ENCODE measurements at places on chromosomes 3 and 15.

DNA sequence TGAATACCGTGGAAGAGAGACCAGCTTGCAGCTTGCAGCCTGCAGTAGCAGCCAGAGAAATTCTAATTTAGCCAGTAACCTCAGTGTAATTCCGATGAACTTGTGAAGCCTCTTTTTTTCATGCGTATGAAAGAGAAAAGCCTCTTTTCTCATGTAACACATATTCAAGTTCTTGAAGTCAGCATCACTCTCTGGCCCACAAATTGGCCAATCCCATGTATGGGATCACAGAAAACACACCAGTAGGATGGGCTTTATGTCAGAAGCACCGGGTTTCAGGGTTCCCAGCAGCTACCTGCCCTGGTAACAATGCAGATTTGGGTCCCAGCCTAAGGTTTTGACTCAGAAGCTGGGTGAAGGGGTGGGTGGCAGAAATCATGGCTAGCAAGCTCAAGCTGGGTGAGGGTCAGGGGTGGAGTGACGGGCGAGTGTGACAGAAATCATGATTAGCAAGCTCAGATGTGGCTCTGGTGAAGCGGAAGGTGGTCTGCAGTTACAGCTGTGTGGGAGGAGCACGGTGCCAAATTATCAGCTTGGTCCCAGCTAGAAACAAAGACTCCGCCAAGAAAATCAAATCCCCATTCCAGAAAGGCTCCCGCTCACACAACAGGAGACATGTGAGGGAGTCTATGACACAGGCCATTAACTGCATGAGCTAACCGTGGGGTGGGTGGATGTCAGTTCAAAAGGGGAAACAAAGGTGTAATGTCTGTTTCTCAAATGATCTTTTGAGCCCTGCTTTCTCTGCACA, 86.6 kb downstream of the SNRK start:
- DNase-seq = no peak

- DNase-seq = peak; percentile 46
These were observed 16.2 kb downstream of the SLC6A6 start for GRCh38 chr3:14418296-14419250.

GRCh38 chr3:100761211-100761942, 52.1 kb downstream of the TFG start:
- DNase-seq = no peak

DNA sequence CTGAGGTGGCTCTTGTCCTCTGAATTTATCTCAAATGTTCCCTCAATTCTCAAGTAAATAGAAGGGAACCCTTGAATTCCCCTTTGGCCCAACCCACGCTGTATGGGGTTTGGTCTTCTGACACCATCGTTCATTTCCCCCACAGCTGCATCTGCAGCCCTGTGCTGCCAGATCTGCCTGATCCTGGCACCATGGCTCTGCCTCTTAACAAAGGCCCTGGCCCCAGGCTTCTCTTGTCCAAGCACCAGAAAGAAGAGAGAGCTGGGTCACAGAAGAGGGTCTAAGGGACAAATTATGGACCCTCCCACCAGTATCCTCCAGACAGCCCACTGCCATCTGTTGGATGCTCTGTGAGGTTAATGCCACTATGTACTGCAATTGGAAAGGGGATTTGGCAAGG, 1.8 kb downstream of the MAP1A start:
- no peak for DNase-seq

GRCh38 chr15:100253640-100254039, 88.1 kb downstream of the ADAMTS17 start:
- DNase-seq = no peak

GRCh38 chr3:14826069-14826468, 7.3 kb downstream of the FGD5 start:
- DNase-seq = no peak

DNA sequence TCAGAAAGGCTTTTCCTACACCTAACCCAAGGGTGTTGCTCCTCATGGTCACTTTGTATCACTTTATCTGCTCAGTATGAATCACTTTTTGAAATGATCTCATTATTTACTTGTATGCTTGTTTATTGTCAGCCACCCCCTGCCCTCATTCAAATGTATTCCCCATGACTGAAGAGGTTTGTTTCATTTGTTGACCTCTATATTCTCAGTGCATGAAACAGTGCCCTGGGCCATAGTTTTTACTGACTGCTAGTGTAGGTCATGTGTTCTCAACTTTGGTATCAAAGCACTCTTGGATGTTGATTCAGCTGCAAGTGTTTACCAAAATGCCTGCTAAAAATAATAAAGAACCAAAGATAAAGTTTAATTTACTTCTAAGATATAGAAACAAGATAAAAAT, 381.7 kb upstream of the ARPP21 start:
- no peak for DNase-seq

DNA sequence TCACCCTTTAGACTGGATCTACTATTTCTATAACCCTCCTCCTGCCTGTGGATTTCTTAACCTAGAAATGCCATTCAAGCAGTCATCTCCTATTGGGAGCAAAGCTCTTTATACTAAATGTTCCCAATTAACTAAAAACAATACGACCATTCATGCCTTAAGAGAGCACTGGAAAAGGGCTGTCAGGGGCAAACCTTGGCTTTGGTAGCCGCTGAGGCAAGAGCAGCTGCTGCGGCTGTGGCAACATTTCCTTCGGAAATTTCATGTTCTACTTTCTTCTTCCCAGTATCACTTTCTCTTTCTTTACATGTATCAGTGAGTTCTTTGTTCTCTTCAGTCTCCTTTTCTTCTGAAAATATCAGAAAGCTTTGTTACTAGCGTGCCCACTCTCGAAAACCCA, 56.3 kb upstream of the CSPG5 start:
- no peak for DNase-seq

DNA sequence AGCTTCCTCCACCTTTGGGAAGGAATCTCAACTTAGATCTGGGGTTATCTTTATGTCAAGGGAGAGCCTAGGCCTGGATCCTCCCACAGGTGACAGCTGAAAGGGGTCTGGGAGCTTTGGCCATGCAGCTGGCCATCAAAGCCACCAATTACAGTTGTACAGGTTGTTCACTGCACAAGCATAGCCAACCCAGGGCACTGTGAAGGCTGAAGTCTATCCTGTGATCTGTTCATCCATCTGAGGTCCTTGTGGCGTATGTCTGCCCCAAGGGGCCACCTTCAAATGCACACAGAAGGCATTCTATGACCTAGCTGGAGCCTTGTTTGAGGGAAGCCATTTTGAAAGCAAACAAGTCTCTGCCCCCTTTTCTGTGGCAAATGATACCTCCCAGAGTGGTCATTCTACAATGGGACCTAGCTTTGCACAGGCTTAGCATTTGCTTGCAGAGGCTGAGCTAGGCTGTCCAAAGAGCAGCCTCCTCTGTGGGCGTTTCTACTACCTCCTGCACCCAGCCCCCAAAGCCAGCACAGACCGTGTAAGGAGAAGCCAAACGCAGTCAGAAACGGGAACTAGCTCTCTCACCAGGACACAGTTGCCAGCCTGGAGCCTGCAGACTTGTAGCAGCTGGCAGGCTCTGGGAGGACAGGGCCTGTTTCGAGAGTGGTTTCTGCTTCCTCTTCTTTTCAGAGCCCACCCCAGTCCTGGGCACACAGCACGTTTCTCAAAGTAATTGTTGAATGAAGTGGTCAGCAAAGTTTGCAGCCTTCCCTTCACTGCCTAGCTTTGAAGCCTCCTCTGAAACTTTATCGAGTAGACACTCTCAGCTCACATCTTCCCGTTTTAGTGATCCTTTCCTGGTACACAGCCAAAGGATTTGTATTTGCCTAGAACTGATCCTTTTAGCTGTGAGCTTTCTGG, 157.3 kb upstream of the SMAD3 start:
- DNase-seq = no peak

GRCh38 chr3:39639344-39640236, 169.8 kb upstream of the MYRIP start:
- DNase-seq = no peak

GRCh38 chr15:35680951-35681350, 135.0 kb upstream of the DPH6 start:
- no peak for DNase-seq

GRCh38 chr3:112634786-112635541, 6.0 kb downstream of the CCDC80 start:
- no peak for DNase-seq

DNA sequence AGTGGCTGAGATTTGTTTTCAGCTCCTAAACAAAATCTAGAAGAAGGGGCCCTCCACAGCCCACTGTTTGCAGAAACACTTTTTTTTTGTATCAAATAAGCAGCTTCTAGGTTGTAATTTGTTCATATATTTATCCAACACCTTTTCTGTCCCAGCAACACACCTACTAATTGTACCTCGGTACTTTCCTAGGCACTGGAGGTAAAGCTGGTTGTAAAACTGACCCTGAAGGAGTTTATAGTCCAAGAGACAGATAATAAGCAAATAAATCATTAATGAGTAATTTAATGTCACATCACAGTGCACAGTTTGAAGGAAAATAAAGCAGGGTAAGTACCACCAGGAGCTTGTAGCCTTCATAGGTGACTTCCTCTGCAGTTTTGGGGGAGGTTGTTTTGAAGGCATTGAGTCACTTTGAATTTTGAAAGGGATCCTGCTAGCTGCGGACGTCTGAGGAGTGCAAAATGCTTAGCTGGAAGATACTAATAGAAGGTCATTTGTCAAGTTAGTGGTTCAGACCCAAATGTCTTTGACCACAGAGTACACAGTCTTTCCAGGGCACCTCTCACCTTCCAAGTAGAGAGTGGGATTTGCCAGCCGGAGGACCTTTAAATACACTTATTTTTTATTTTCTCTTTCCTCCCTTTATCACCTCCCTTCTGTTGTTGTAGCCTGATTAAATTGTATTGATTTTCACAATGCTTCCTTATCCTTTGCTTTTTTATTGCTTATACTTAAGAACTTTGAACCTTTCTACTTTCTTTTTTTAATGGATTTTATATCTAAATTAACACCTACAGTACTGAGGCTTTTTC, 53.8 kb downstream of the CMSS1 start:
- no peak for DNase-seq

DNA sequence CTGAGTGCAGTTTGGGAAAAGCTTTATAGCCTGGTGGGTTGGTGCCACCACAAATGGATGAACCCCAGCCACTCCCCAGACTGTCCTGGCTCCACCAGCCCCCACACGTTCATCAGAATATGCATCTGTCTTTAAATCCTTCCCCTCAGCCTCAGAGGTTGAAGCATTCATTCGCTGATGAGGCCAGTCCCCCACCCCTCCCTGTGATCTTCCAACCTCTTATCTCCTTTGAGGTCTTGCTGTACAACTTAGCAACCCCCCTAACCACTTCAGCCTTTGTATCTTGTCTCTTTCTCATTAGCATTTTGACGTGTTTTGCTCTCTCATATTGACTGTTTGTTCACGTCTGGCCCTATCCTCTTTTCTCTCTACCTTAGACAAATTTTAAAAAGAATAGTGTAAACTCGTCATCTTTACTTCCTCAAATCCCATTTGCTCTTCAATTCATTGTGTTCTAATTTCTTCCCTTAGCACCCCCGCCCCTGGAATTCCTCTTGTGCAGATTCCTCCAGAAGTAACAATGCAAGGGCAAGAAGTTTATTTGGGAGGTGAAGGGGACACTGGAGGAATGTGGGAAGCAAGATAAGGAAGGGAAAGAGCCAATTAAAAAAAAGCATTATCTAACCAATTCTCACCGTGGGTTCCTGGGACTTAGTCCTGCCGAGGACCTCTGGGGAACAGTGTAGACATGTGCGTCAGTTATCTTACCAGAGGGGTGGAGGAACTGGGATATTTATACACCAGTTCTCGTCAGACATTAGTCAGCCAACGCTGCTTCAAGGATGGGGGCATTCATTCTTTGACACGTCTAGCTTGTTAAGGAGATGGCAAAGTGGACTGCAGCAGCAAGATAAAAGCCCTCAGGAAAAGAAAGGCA, 38.6 kb downstream of the MOBP start:
- no peak for DNase-seq

GRCh38 chr3:12879191-12879815, 37.9 kb upstream of the RPL32 start:
- DNase-seq = no peak

Data from progenitor cell of endocrine pancreas (in vitro differentiated cells).